ENCODE measurements at places on chromosomes 5 and 9.
A peak's percentile ranks its signal among the peaks of the same experiment; 100 is the strongest.

GRCh38 chr5:135310328-135310989, 88.6 kb downstream of the MACROH2A1 start:
- DNase-seq = no peak

GRCh38 chr9:97237951-97238889, 69.2 kb upstream of the CCDC180 start:
- DNase-seq = peak; percentile 43

GRCh38 chr9:132810314-132810713, 67.8 kb downstream of the AK8 start:
- DNase-seq = no peak

- DNase-seq = no peak
Observed at GRCh38 chr5:1540831-1541701, 17.3 kb upstream of the LPCAT1 start.

DNA sequence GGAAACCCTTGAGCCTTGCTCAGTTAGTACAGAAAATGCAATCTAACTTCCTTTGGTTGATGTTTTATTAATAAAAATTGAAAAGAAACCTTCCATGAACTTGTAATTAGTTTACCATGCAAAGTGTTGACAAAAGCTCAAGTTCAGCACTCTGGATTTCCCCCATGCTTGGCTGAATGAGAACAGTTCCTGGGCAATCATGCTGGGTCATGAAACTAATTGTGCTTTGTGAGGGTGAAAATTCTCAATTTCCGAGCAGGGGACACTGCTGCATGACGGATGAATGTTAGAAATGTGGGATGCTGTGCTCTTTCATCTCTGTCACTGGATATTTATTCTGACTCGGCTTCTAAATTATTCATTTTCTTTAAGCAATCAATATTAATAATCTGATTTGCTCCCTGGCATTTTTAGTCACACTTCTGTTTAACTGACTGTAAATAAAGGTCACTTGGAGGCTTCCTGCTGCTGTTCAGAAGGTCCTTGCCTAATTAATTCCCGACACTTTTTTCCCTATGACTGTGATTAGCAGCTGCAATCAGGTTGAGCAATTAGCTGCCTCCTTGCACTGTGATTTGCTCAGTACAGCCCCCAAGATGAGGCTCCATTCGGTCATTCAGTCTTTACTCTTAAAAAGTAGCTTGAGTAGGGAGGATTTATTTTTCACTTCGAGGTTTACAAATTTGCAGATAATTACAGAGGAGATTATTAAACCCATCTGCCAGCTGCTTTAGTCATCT, 678.1 kb upstream of the ZNF608 start:
- DNase-seq = peak; percentile 22

GRCh38 chr9:131481441-131482342, 21.0 kb upstream of the POMT1 start:
- no peak for DNase-seq
